Forelimb muscle (tissue), 1 donor: ENCODE measurements at places on chromosomes 6 and 20.

DNA sequence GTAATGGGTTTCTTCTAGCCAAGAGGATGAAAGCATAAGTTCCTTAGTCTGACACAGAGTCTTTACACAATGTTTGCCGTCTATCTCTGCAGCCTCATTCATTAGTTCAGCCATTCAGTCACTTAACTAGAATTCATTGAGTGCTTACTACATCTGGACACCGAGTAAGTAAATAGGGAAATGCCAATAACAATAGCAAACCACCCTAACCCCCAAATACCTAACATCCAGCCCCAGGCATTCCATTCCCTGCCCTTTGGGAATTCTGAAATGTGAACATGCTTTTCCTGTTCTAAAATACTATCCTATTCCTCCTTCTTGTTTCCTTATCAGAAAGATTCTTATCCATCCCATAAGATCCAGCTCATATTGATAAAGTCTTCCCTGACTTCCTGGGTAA is 277.6 kb upstream of the RNF217 start:
- no peak for DNase-seq

- DNase-seq, result no peak
Measured at GRCh38 chr20:12264711-12265110, 347.0 kb downstream of the BTBD3 start.

DNA sequence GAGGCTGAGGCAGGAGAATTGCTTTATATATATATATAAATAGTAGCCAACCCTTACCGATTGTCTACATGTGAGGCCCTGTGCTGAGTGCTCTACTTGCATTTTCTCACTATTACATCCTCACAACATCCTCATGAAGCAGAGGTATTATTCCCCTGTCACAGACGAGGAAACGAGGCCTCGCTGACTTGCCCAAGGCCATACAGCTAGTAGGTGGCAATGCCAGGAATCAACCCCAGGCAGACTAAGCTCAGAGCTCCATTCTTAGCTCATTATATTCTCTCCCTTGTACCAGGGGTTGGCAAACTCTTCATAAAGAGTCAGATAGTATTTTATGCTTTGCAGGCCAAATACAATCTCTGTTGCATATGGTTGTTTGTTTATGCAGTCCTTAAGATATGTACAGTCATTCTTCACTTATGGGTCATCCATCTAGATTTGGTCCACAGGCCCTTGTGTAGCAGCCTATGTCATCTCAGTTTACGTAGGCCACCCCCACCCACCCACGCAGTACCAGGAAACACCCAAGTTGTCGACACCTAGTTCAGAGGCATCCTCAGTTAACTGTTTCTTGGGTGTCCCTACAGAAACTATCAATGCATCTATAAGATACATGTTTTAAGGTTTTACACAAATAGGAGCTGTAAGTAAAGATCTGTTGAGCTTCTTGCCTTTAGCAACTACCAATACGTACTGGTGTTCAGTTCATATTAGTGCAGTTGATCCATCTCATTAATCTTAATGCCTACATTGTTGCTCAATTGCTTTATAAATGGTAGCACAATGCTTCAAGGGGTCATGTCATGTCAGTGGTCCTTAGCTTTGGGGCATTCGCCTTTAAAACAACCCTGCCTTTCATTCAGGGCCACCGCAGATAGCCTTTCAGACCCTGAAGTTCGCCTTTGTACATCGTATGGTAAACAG is 3.0 kb downstream of the CASS4 start:
- no peak for DNase-seq

GRCh38 chr6:132354517-132355167 is 46.6 kb downstream of the MOXD1 start:
- DNase-seq, result no peak

DNA sequence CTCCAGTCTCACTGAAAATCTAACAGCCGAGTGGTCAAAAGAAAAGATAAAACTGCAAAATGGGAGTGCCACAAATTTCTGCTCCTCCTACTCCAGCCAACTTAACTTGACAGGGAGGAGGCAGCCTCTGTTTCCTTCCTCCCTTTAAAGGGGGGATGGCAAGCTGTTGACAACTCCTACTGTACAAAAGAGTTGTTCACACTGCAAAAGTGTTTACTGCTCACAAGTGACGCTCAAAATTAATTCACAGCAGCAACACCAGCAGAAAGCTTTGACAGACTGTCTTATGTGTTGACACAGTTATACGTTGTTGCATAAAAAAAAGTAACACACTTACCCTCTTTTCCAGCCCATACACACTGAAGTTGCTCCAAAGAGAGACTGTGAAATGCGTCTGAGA is 169.8 kb downstream of the BACH2 start:
- DNase-seq, result no peak

DNA sequence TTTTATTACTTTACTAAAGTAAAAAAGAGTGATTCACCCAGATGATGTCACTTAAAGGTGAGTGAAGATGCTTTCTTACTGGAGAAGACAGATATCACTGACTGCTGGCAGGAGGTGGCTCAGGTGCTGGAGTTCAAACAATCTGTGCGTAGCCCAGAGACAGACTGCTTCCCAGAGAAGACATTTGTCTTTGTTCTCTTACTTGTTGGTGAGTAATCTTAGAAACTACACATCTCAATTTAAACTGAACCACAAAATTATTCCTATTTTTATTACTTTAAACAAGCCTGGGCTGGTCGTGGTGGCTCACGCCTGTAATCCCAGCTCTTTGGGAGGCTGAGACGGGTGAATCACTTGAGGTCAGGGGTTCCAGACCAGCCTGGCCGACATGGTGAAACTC is 92.2 kb downstream of the CEP162 start:
- no peak for DNase-seq

DNA sequence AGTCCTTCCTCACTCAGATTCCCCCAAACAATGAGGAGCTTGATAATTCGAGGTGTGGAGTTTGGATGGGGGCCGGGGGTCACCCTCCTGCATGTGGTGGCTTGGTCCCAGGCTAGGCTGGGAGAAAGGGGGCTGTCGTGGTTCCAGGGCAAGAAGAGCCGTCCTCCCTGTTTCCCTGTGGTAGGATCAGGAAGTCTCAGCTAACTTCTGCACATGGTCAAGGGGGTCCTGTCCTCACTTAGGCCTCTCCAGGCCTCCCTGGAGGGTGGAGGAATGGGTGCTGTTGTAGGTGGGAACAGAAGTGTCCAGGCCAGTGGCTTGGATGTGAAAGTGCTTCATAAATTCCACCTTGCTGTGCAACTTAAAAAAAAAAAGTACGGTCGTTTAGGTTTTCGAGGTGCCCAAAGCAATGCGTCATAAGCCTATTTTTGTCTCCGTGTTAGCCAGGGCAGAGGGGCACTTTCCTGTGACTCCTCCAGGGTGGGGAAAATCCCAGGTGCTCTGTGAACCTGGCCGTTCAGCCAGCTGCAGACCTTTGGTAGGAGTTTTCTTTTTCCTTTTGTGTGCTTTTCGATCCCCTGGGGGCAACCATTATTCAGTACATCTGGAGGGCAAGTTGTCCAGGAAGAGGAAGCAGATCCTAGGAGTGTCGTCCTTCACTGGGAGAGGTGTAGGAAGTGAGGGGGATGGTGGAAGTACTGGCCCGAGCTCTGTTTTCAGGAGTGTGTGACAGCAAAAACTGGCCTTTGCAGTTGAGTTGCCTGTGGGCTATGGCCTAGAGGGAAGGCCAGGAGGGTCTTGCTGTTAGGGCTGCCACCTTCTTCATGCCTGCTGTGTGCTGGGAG is 9.6 kb downstream of the IGF2R start:
- no peak for DNase-seq

- no peak for DNase-seq
Measured at GRCh38 chr6:88519301-88520016, 353.3 kb upstream of the CNR1 start.

DNA sequence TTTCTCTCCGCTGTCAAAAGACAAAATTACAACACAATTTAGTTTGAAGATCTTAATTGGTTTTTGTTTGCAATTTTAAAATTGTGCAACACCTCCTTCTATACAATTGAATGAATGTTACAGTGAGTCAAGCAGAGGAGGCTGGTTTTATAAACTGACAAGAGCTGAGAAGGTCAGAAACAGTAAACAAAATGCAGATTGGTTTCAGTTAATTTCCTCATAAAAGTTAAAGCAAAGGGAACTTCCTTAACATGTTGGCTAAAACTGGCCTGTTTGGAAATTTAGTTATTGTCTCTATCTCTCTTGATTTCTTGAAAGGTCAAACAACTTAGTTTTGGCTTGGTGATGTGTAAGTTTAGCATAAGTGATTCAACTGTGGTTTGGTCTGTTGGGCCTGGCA is 22.2 kb downstream of the KHDC1L start:
- no peak for DNase-seq

DNA sequence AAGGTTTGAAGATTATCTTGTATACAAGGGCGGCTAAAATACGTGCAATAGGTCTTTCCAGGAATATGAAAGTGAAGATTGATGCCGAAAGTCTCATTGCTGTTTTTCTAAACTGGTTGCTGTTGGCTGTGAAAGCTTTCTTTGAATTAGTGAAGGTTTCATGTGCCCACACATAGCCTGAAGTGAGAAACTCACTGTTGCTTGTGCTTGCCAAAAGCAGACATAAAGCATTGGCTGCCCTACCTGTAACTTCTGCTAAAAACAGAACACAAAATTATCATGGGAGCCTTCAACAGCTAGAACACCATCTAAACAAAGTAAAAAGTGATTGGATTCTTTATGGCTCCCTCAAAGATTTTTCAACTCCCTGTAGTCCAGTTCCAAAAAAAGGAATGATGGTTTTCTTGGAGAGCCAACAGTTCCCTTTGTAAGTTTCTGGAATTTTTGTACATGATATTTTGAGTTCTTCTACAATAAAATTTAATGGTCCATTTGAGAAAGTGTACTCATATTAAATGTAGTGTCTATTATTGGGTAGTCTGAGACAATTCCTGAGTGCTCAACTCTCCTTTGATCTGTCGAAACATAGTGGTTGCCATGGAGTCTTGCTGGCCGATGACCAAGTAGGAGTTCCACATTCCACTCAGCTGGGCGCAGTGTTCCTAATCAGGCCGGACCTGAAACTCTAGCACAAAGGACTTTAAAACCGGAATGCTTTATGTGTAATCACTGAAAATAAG is 68.5 kb downstream of the PLEKHG1 start:
- DNase-seq, result peak; percentile 78

DNA sequence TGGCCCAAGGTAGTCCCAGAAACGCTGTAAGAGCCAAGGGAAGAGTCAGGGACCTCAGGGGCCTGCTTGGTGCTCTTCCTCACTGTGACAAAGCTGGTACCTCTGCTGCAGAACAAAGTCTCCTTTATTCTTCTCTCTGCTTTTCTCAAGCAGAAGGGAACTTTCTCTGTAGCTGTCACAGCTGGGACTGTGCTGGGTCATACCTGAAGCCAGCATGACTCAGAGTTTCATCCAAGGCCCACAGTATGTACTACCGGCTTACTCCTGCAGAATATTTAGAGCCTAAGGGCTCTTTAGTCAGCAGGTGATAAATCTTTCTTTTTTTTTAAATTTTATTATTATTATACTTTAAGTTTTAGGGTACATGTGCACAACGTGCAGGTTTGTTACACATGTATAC is 183.2 kb downstream of the TINAG start:
- no peak for DNase-seq

DNA sequence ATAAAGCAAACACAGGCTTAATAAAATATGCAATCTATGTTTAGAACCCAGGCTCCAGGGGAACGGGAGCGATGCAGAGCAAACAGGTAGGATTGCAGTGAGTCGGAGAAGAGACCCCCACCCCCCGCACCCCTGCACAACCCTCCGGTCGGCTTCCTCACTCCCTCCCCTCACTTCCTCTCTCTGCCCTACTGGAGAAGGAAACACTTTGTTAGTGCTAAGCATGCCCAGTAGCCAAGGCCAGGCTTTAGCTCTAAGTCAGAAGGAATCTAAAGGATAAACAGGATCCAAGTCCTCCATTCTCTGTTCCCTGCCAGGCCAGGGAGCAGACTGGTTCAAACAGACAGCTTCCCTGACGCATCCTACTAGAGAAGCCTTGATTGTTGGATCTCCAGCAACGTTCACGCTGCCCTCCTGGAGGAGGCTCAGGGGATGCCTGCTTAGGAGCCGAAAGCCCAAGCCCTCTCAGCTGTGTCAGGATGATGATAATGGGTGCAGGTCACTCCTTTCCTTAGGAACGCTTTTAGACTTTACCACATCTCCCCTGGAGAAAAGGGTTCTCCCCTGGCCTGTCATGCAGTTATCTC is 14.7 kb downstream of the FOXQ1 start:
- no peak for DNase-seq

DNA sequence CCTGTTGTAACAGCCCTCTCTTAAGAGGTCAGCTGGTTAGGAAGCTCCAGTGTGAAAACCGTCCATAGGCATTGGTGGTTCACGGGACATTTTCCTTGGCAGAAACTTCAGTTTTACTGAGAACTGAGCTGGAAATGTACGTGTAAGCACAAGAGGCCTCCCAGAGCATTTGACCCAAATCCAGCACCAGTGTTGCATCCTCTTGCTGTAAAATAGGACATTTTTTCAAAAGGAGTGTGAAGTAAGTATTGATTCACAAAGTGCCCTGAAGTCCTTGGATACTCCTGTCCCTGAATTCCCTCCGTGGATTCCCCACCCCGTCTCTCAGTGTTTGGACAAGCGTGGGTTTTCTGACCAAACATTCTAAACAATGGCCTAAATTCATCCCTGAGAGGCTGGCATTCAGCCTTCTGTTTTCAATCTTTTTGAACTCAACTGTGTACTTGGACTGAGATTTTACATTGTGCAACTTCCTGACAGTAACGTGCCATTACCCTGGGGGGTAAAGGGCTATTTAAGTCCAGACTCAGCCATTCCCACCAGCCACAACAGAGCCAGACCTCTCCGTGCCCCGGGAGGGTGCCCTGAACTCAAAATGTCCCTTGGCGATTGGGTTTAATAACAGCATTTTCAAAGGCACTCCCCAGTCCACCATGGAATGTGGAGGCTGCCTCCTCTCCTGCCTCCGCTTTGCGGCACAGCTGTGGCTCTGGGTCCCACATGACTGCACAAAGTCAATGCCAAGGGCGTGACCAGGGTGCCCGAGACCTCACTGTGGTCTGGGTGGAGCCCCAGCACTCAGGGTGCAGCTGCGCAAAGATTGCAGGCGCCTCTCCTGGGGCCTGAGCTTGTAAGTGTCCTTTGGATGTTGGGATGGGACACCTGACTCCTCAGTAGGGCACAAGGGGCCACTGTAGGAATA is 92.7 kb upstream of the AFDN start:
- DNase-seq, result peak; percentile 51

GRCh38 chr20:51667002-51667408 is 101.2 kb downstream of the ATP9A start:
- no peak for DNase-seq

DNA sequence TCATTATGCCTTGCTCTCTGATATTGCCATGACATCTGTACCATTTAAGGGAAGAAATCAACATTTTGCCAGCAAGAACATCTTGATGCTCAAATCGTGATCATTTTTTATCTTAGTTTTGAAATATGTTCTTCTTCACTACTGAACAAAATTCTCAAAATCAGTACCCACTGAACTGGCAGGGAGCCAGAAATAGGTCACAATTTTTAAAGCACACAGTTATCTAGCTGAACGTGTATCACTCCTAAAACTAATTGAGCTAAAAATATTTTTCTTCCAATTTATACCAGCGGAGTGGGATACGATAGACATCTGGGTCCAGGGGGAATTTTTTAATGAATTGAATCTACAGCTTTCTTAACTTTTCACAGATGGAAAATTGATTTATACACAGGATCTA is 11.3 kb downstream of the IL17F start:
- no peak for DNase-seq
